HT1080 (cell line): ENCODE measurements at places on chromosomes 2 and 18. TPM values are rescaled to one million over a fixed set of nuclear protein-coding genes. Genes with fewer than 3 reads are reported as not detected.
A peak's percentile ranks its signal among the peaks of the same experiment; 100 is the strongest.

DNA sequence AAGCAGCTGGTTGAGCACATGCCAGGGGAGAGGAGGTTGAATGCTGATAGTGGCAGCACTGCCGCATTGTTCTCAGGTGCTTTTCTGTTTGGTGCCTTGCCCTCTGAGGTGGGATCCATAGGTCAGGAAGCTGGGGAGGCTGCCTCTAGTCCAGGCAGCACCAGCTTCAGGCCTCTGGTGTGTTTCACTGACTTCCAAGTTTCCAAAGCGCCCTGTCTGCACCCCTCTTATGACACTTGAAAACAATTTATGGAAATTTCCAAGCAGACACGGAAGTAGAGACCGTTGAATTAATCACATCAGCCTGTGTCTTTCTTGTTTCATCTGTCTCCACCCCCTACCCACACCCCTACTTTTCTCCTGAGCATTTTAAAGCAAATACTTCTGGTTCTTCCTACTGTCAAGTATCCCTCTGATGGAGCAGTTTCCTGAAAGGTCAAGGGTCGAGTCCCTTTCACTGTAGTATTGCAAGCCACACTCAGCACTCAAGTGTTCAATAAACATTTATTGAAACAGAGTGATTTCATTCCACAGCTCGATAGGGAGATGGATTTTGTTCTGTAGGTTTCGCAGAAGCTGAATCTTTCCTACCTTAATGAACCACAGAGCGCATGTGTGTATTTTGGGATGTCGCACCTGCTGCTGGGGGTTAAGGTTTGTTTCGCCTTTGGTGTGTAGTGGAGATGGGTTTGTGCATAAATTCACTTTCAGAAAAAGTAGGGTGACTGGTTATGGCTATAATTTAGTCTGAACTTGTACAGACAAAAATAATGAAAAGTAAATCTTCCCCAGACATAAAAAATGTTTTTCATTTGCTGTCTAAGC is 21.4 kb downstream of the DGKD start:
- DNase-seq: no peak

DNA sequence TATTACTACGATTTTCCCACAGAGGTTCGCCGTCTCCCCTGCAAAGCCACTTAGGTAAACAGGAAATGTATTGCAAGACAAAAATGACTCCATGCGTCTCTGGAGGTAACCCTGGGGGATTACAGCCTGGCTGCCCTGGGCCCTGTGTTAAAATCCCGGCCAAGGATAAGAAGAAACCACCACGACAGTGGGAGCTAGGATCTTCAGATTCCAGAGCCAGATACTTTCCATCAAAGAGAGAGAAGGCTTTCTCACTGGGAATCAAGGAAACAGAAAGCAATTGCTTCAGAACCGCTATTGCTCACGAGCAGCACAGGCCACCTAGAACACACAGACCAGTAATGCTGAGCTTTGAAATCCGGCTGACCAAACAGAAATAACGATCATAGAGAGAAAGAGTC is 97.9 kb upstream of the ZNF516 start:
- no peak for DNase-seq

DNA sequence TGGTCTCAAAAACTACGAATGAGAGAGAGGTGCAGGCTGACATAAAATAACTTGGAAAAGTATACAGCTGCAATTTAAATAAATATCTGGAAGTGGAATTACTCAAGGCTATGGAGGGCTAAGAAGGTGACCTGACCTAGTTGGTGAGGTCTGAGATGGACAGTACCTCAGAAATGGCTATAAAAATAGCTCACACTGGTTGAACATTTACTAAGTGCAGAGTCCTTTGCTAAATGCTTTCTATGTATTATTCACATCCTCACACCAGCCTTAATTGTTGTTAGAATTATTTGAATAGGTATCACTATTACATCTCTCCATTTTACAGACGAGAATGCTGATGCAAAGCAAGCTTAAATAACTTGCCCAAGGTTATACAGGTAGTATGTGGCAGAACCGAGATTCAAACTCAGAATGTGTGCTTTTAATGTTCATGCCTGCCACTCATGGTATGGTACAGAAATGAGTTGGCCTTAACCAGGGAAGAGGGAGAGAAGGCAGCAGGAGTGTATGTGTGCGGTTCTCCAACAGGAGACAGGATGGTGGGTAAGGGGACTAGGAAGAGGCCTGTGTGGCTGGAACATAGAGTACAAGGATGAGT is 37.4 kb downstream of the MRPL44 start:
- no peak for DNase-seq

DNA sequence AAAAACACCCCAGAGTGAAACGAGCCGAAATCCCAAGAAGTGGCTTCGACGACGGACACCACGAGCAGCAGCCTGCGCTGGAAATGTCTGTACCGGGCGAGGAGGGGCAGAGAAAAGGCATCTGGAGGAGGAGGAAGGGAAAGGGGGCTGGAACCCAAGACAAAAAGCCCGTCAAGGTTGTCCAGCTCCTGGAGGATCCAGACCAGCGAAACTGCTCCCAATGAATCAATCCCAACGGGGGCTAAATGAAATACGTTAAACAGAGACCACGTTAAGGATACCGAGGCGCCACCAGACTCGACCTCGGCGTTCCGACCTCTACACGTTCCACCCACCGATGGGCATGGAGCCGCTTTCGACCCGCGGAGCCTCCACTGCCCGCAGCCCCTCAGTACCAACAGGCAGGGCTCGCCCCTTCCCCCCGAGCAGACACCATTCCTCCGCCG is 400 bp downstream of the CCDC88A start:
- DNase-seq: peak; percentile 57

- no peak for DNase-seq
Measured at GRCh38 chr2:150392614-150393013, 94.9 kb downstream of the RND3 start.

DNA sequence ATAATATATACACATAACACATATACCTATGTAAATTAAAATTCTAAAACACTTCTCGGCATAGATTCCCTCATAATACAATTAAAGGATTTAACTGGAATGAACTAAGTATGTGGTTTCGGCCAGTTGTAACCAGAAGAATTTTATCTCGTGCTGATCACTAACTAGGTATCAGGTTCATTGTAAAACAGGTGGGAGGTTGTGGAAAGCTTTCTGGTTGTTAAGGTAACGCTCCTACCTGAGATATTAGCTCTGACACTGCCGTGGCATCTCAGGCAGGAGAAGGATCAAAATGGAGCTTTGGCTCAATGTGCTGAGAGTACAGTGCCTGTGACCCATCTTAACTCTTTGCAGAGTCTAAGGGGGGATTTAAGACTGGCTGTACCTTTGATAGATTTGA is 42.5 kb downstream of the SLC9A2 start:
- no peak for DNase-seq

- DNase-seq: no peak
Measured at GRCh38 chr2:67899187-67899586, 163.6 kb downstream of the C1D start.

DNA sequence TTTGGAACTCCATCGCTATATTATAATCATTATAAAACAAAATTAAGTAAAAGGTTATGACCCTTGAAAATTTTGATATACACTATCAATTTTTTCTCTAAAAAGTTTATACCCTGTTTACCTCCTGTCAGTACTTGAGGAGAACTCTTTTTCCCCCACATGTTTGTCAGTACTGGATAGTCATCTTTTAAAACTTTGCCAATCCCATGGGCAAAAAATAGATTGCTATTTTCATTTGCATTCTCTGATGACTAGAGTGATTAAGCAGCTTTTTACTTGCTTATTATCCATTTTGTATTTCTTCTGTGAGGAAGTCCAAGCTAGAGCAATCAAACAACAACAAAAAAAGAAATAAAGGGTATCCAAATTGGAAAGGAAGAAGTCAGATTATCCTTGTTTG is 76.4 kb downstream of the DGKD start:
- DNase-seq: no peak

DNA sequence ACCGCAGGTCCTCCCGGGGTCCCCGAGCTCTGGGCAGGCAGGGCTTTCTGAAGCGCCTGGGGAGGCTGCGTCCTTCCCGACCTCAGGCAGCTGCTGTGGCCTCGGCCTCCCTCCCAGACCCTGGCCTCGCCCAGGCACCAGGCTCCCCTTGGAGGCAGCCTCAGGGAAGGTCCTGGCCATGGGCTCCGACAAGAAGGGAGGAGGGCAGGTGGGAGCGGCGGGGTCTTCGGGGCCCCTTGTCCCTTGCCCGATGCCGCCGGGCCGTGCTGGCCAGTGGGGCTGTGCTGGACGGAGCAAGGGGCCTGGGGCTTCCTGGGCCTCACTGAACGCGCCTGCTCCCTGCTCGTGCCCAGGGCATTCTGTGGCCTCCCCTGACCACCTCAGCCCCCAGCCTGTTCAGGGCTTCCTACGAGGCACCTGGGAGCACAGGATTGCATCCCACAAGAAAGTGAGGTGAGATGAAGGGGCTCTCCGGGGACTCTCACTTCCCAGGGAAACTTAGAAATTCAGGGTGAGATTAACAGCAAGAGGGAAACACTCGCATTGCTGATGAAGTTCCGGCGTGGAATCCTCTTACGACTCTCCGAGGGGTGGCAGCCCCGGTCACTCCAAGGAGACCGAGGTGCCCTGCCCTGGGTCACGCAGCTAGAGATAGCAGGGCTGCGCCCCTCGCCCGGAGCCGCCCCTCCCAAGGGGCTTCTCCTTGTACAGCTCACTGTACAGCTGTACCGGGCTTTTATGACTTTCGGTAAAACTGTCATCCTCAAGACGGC is 778 bp downstream of the MFSD2B start:
- no peak for DNase-seq

The TMEM131 gene
- total RNA-seq: 8.9 and 9.7 TPM in 2 replicates

GRCh38 chr18:47265197-47265596 is 13.7 kb upstream of the SKOR2 start:
- peak; percentile 86 for DNase-seq
